ENCODE measurements at places on chromosomes 4 and X.
A peak's percentile ranks its signal among the peaks of the same experiment; 100 is the strongest.

DNA sequence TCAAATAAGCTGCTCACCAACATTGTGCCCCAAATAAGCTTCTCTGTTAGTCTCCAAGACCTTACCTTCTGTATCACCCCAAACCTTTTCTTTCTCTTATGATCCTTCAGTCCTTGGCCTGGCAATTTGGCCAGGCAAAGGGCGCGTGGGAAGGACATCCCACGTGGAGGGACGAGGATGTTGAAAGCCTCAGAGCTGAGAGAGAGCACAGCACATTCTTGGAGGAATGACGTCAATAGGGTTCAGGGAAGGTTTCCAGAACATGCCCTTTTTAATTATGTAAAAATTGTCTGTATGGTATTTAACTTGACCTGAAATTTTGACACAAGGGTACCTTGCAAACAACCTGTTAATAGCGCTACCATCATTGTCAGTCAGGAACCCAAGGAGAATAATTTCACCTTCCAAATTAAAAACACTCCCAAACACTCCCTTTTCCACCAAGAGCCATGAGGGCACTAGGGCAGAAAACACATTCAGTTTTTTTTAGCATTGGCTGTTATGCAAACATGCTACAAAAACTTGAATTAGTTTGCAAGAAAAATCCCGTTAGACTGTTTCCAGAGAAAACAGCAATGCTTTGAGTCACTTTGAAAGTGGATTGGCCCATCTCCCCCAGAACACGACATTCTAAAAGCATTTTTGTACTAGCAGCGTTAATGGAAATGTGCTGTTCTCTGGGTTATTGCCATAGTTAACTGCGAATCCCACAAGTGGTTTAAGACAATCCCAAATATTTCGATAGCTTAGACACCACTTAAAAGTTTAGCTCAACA is 183.2 kb upstream of the PUDP start:
- DNase-seq = peak; percentile 88

DNA sequence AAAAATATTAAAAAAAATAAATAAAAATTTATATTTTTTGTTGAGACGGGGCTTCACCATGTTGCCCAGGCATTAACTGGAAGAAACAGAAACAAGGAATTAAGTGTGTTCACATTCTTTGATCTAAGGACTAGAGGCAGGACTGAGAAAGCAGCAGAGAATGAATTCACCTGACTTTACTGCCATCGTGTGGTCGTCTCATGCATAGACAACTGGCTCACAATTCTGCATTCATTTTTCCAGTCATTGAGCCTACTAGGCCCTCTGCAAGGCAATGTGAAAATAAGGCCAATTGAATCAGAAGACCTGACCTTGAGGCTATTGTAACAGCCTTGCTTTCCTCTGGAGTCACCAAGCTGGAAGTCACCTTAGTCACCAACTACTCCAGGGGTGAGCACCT is 37.4 kb downstream of the LHFPL1 start:
- peak; percentile 1 for DNase-seq

GRCh38 chr4:86006057-86006456 is 353.8 kb downstream of the MAPK10 start:
- no peak for DNase-seq

GRCh38 chrX:111759686-111760085 is 78.7 kb downstream of the ALG13 start:
- DNase-seq = no peak

DNA sequence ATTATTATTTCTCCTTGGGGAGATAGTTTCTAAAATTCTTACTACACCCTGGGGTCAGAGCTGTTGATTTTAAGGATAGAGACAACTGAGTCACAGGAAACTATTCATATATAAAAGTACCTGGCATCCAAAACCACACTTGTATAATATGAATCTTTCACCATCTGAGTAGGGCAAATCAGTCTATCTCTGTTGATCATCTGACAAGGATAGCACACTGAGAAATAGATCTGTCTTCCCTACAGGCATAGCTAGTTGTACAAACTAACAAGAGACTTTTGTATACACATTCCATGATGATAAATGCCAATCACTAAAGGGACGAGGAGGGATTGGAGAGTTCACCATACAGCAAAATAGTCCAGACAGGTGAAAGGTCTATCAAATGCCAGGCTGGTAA is 30.0 kb downstream of the PKD2 start:
- DNase-seq = no peak

DNA sequence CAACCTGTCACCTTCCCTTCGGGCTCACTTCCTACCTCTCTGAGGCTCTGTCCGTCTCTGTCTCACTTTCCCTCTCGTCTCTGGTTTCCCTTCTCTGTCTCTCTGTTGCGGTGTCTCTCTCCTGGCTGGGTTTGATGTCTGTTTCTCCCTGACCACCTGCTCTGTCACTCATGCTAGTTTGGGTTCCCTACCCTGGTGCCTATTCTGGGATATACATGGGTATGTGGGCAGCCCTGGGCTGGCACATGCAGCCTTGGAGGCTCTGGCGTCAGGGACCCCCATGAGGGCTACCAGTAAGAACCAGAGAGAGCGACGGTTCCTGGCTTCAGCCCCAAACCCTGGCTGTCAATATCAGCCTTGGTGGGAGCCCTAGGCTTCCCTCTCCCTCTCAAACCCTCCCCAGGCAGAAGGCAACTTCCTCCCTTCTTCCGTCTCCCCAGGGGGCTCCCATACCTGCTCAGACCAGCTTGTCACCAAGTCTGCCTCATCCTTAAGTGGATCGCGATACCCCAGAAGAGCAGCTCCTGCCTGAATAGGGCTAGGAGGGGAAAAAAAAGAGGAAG is 314 bp downstream of the DNASE1L1 start:
- DNase-seq = no peak

DNA sequence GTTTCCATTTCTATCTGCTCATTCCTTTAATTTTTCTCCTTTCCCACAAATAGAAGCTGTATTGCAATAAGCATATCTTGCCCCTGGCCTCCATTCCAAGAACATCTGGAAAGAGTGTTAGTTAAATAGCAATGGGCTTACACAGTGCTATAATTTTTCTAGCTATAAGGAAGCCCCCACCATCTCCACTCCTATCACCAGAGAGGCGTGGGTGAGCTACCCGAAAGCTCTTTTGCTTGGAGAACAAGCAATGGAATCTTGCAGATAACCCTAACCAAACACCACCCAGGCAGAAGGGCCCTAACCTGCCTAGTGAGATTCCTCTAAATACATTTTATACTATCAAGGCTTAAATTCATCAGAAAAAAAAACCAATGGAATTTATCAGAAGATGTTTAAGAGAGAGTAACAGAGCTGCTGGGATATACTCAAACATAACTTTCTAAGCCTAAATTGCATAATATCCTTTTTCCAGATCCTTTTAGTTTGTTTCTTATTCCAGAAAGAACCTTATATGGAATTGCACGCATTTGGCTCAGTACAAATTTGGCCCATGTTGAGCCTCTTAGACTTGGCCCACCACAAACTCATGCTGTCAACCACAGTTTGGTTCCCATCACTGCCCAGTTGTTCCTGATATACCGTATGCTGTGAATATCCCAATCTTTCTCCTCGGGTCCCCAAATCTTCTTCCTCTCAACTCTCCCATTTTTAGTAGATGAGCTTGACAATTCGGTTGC is 91.6 kb upstream of the PLAC1 start:
- no peak for DNase-seq

- no peak for DNase-seq
Measured at GRCh38 chr4:11073621-11074051, 355.1 kb downstream of the HS3ST1 start.

All from EL (cell line).